ENCODE measurements at places on chromosomes 1 and 21.

DNA sequence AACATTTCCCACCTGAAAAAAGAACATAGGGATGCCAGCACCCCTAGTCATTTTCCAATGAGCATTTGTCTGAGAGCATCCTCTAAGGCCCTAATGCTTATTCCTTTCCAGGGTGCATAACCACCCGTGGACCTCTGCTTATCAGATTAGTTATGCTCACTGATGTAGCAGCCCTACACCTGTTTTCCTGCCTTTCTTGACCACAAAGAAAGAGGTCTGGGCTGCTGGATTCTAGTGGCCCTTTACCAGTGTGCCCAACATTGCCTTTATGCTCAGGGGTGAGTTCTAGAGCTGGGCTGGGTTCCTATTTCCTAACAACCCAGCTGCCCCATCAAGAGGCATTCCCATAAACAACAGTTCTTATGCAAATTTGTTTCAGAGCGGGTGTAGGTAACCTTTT, 20.3 kb upstream of the PM20D1 start:
- no peak for DNase-seq

GRCh38 chr1:78224246-78224785, 178.6 kb downstream of the GIPC2 start:
- DNase-seq = no peak

GRCh38 chr21:46130831-46131587, 24.4 kb downstream of the FTCD start:
- DNase-seq = no peak

GRCh38 chr1:164928232-164928812, 369.3 kb downstream of the PBX1 start:
- no peak for DNase-seq

GRCh38 chr1:55346586-55346985, 131.4 kb upstream of the USP24 start:
- no peak for DNase-seq

GRCh38 chr1:109622137-109622892, 2.7 kb downstream of the AMPD2 start:
- no peak for DNase-seq

DNA sequence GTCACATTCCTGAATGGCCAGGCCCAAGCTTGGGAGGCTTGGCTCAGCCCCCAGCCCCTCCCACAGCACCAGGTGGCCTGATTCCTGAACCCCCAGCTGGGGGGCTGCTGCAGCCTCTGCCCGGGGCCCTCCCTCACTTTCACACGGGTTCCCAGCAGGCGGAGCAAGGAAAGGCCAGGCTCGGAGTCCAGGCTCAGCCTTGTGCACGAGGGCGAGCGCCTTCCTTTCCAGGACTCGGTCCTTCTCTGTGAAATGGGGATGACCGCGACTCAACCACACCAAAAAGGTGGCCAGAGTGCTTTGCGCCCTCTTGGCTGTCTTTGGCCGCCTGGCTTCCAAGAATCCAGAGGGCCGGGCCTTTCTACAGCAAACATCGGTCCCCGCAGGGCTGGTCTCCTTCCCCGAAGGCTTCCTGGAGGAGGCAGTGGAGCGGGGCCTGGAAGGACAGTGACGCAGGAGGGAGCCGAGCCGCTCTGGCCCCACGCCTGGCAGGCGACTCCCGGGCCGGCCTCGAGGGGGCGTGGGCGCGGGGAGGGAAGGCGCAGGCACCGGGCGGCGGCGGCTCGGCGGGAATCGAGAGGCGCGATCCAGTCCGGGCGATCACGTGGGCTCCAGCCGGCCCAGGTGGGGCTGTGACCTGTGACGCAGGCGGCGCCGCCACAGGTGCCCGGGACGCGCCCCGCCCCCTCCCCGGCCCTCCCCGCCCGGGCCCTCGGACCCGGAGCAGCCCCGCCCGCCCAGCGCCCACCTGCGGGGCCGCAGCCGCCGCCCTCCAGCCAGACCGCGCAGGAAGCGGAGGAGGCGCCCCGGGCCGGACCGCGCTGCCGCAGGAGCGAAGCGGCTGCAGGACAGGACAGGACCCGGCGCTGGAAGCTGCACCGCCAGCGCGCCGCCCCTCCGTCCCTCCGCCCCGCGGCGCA, at the start of gene ARHGEF16:
ARHGEF16 (plus strand) TSS at position 775 of the 920 bp plus-strand sequence. CDS start 8,420 bp downstream, outside the sequence.
- no peak for DNase-seq

- DNase-seq = no peak
Observed at GRCh38 chr1:62024690-62025089, 170.0 kb upstream of the L1TD1 start.

DNA sequence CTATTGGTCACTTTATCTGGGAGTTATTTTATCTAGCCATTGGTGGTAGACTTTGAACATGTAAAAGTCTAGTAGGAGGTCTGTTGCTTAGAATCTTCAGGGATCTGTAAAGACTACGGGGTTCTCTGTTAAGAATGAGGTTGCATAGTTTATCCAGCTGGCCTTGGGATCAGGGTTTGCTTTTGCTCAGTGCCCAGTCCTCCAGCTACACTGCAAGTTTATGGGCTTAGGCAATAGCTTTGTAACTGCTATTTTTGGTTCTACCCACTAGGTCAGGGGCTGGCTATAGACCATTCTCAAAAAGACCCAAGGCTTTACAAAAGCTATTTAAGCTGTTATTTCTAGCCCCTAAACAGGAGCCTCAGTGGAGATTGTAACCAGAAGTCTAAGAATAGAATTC, 9.8 kb downstream of the SH3GLB1 start:
- DNase-seq = no peak

DNA sequence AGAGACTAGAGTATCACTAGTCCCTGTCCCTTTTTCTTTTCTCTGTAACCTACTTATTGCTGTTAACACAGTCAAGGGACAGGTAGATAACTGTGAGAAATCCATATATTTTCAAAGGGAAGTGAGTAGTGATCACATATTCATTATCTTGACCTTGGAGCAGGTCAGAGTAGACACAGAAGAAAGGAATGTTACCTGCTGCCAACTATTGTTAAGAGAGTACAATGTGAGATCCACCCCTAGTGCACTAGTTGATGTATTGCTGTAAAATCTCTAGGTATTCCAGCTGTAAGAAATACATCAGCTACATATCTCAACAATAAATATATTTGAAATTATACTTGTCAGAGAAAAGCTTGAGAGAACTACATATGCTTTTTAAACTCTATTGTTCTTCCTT, 68.7 kb upstream of the ADGRL2 start:
- no peak for DNase-seq
